ENCODE measurements at places on chromosomes 7 and 10. TPM values are rescaled to one million over a fixed set of nuclear protein-coding genes. Genes with fewer than 3 reads are reported as not detected.
A peak's percentile ranks its signal among the peaks of the same experiment; 100 is the strongest.

- DNase-seq: no peak
Measured at GRCh38 chr7:2003451-2003930, 229.3 kb downstream of the MAD1L1 start.

GRCh38 chr10:63788152-63788821 is 267.1 kb downstream of the REEP3 start:
- DNase-seq: no peak

- DNase-seq: peak; percentile 55
Measured at GRCh38 chr7:104156842-104157277, 51.0 kb downstream of the ORC5 start.

- peak; percentile 75 for DNase-seq
Measured at GRCh38 chr10:124645467-124646095, 98.6 kb downstream of the FAM53B start.

- no peak for DNase-seq
Measured at GRCh38 chr7:47104206-47104549, 477.7 kb downstream of the TNS3 start.

DNA sequence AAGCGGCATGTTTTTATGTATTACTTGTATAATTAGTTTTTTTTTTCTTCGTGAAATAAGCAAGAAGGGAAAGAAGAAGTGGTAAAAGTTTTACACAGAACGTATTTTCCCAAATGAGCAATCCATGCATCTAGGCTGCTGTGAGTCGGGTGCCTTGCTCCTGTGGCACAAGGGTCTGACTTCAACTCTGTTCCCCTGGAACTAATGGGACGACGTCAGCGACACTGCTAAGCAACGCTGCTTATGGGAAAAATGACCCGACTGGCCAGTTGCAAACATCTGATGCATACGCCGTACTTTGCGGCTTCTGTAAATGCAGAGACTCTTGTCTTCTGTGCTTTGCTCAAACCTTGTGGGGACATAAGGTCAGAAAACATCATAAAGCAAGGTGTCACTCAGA is 66.3 kb downstream of the MPP7 start:
- no peak for DNase-seq

- DNase-seq: no peak
Measured at GRCh38 chr10:129161150-129161549, 305.9 kb upstream of the MGMT start.

- no peak for DNase-seq
Measured at GRCh38 chr7:100568176-100568895, 5.4 kb downstream of the SAP25 start.

DNA sequence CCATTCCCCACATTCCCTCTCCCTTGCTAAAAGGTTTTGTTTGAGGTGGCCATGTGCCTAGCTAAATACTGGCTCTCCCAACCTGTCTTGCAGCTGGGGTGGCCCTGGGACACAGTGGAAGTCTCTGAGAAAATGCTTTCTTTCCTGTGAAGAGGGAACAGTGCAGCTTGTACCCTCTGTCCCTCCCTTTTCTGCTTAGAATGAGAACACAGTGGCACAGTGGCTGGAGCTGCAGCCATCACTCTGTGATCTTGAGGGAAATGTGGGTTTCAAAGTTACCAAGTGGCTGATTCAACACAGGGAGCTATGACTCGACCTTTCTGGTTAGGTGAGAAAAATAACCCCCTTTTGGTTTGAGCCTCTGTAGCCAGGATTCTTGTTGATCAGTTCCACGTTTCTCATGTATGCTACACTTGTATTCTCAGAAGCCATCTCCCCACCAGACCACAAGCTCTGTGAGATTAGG is 62.7 kb upstream of the CARD11 start:
- DNase-seq: no peak

GRCh38 chr10:84176836-84177474 is 3.4 kb downstream of the GPR15LG start:
- no peak for DNase-seq

DNA sequence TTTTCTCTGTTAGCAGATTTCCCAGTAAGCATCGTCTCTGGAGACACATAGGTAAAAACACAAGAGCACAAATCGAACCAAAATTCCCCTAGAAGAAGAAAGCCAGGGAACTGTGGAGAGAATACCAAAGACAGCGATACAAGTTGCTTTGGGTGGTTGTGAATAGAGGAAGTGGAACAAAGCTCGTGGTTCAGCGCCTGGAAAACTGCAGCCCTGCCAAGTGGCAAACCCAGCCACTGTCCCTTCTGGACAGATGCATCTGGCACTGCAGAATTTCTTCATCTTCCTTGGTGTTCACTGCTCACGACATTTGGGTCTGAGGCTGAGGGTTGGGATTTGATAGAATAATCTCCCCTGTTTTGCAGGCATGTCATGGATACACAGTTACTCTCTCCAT is 733.8 kb downstream of the PARD3 start:
- no peak for DNase-seq

DNA sequence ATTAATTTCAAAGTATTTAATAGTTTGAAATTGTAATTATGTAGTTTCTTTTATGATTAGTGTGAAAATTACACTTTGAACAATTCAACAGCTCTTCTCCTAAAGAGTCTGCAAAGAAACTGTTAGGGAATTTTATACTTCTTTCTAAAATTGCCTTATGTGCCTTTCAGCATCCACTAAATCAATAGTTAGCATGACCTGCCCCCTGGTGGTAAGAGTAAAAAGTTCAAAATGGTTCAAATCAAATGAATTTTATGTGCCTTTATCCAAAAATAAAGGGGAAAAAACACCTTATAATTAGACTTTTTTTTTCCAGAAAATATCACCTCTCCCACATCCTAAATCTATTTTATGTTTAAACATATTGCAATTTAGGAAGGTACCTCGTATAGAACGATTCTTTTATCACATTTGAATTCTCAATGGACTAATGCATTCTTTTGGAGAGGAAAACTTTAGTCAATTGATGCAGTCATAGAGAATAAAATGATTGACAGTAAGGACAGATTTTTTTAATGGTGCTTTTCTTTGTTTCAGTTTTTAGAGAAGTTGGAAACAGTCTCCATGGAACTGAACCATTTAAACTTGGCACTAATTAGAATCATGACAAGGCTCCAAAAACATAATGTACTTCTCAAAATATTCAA is 163.7 kb downstream of the SEMA3D start:
- peak; percentile 42 for DNase-seq

GRCh38 chr10:103188853-103189252 is 4.2 kb downstream of the NT5C2 start:
- DNase-seq: peak; percentile 58

- DNase-seq: no peak
Measured at GRCh38 chr10:62053860-62054259, 152.4 kb downstream of the ARID5B start.

DNA sequence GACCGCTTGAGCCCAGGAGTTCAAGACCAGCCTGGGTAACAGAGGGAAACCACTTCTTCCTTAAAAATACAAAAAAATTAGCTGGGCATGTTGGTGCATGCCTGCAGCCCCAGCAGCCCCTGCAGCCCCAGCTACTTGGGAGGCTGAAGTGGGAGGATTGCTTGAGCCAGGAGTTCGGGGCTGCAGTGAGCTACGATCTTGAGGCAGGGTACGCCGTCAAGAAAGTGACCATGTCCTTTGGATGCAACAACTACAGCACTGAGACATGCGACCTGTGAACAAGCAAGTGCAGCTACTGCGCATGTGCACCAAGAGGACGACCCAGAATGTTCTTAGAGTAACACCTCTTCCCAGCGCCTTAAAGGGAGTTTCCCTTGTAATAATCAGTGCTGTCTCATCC is 66.6 kb upstream of the ZNF479 start:
- DNase-seq: no peak

GRCh38 chr7:87876869-87877234 is 559 bp downstream of the DBF4 start:
- peak; percentile 83 for DNase-seq

DNA sequence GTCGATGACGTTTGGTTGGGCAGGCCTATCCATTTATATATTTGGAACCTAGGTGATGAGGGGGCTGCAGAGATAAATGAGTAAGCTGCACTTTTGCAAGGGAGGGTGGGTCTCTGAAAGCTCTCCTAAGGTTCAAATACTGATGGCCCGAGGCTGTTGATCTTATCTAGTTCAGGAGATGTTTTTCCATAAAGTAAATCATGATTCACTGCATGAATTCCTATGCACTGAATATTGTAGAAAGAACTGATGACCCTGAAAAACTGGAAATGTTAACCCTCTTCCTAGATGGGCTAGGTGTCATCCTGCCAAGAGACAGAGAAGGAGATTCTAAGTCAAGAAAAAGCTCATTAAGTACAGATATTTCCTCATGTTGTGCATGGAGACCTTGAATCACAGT is 459.9 kb downstream of the PLXNA4 start:
- no peak for DNase-seq

DNA sequence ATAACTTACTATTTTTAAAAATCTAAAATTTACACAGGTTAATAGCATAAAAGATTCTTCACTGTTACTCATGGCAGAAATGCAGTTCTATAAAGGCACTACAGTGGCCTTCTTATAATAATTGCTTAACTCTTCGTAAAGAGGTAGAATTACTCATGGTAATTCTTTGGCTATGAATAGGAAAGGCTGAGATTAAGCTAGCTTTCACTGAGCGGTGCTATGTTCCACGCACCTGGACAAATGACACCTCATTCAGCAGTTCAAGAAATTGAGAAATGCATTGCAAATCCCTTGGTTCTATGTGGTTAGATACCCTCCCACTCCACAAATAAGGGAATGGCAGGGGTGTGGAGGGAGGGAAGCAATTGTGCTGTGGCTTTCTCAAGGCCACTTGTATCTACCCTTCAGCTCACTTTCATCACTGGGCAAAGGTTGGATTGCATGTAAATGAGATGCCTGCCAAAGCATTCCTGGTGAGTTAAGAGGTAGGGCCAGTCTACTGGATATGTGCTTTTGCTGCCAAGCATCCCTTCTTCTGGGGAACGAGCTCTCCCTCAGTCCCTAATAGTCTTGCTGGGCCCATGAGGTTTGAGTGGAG is 210.9 kb downstream of the TEX36 start:
- no peak for DNase-seq

DNA sequence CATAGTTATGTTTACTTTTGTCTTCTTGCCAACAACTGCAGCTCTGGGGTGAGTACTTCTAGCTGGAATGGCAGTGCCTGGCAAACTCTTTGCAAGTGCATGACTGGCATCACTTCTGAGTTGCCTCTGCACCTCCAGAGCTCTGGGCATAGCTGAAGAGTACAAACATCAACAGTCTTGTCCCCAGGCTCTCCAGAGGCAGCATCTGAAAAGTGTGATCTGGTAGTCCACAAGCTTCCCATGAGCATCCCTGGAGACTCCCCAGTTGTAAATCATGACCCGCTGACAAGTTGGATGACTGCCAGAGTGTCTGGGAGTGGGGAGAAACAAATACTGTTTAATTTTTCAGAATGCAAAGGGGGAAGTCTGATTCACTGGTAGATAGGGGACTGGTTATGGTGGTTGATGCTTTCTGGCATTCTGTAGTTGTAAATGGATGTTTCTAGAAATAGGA is 138.9 kb upstream of the CDK13 start:
- no peak for DNase-seq

SAMD9L gene
- total RNA-seq: 16.6 TPM

GIMAP5 gene
- total RNA-seq: 8.6 TPM

GFRA1 gene
- 30.5 TPM for total RNA-seq

BUD23 gene
- total RNA-seq: 37.5 TPM

TMEM178B gene
- 71.1 TPM for total RNA-seq

GRID2IP gene
- total RNA-seq: 0.30 TPM

ATP6V1F gene
- 82.8 TPM for total RNA-seq

ST8SIA6 gene
- 24.3 TPM for total RNA-seq

ANKRD61 gene
- total RNA-seq: 0.11 TPM
